Chondrocyte (in vitro differentiated cells): ENCODE measurements at places on chromosomes 12 and 14. TPM values are rescaled to one million over a fixed set of nuclear protein-coding genes. Genes with fewer than 3 reads are reported as not detected.

RNASE7 gene
- total RNA-seq, result not detected in 3 replicates

CD69 gene
- not detected in 3 replicates for total RNA-seq

DNA sequence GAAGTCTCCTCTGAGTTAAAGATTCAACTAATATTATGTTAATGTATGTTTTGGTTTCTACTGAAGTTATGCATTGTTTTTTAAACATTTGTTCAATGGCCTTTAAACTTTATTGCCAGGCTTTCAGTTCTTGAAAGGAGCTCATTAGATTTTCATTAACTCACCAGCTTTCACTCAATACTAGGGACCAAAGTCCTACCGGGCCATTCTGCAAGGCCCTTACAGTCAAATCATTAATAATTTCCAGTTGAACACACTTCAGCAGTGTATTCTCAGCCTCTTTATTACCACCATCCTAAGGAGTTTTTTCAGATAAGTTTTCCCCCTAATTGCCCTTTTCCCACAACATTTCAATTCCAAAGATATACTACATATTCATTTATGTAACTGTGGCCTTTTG lies 409.2 kb downstream of the DIO2 start:
- H3K27me3 ChIP-seq, result no peaks in the 10 kb centered on the region
- no peaks in the 10 kb centered on the region for H3K36me3 ChIP-seq
- no peaks in the 10 kb centered on the region for H3K4me1 ChIP-seq

LALBA gene
- total RNA-seq, result not detected in 3 replicates

GRCh38 chr14:50964683-50965390 lies 20.6 kb upstream of the PYGL start:
- H3K27me3 ChIP-seq, result no peaks in the 10 kb centered on the region
- H3K4me1 ChIP-seq, result peaks cover 85% of the 10 kb centered on the region
- DNase-seq, result no peak
- no peaks in the 10 kb centered on the region for H3K36me3 ChIP-seq

IL31 gene
- not detected in 3 replicates for total RNA-seq

KRT81 gene
- total RNA-seq, result 1.1 to 2.2 TPM (median 1.3 TPM) in 3 replicates

DNA sequence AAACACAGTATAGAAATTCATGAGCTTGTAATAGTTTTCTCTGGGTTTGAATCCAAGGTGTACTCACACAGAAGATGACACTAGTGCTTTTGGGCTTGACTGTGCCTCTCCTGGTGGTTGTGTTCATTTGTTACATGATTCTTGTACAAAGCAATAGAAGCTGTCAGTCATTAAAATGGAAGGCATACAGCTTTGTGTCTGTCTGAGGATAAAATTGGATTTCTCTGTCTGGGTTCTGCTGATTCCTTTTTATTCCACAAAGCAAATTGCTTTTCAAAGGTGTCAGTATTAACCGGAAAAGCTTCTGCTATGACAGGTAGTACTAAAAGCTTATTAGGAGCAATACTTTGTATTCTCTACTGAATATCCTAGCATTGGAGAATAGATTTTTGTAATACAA lies 361.2 kb downstream of the SLC6A15 start:
- no peaks in the 10 kb centered on the region for H3K4me1 ChIP-seq
- H3K4me3 ChIP-seq, result no peak overlapping the region
- no peaks in the 10 kb centered on the region for H3K36me3 ChIP-seq
- no peaks in the 10 kb centered on the region for H3K27me3 ChIP-seq
- no peak overlapping the region for H3K27ac ChIP-seq

DNA sequence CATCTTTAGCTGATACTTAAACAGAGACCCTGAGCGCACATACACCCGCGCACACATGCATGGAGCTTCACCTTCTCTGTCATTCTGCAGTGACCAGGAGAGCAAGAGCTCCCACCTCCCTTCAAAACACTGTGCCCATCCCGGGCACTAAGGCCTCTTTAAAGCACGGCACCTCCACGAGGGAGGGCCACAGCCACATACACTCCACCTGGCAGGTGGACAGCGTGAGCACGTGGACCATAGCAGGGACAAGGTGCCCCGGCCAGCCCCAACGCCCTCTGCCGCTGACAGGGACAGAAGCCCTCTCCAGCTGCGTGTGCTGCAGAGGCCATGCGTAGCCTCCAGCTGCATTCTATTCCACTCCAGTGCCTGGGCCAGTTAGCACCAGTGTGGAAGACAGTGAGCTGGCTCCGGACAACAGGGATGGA lies 5.4 kb downstream of the GAPDH start:
- H3K4me1 ChIP-seq, result peaks cover 56% of the 10 kb centered on the region
- peak overlapping the region; percentile 96 for H3K27ac ChIP-seq
- no peak for DNase-seq
- H3K4me3 ChIP-seq, result no peak overlapping the region
- H3K36me3 ChIP-seq, result peaks cover 27% of the 10 kb centered on the region
- H3K27me3 ChIP-seq, result no peaks in the 10 kb centered on the region

HIGD1C gene
- not detected in 3 replicates for total RNA-seq
